Stimulated activated CD4-positive, alpha-beta T cell treated with anti-CD3 and anti-CD28 coated beads, Interleukin-1b, Interleukin-23, amount 100 ng/mL, for 48 hours (primary cell): ENCODE measurements at places on chromosomes 5 and 9.

- peak; percentile 27 for DNase-seq
Observed at GRCh38 chr5:174532455-174533453, 191.6 kb upstream of the MSX2 start.

GRCh38 chr5:149015561-149015960, 47.3 kb downstream of the SH3TC2 start:
- no peak for DNase-seq

GRCh38 chr5:66963559-66963971, 233.0 kb downstream of the CD180 start:
- DNase-seq, result no peak

DNA sequence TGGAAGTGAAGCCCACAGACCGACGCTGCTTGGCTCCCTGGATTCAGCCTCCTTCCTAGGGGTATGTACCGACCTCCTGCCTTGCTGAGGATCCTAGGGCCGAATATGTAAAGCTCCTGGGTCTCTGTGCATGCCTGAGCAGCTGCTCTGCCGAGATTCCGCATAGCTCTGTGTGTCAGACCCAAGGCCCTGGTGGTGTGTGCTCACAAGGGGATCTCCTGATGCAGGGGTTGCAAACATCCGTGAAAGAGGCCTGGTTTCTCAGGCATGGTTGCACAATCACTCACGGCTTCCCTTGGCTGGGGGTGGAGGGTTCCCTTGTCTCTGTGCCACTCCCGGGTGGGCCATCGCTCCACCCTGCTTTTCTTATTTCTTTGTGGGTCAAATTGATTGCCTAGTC, 19.9 kb upstream of the SVEP1 start:
- no peak for DNase-seq

DNA sequence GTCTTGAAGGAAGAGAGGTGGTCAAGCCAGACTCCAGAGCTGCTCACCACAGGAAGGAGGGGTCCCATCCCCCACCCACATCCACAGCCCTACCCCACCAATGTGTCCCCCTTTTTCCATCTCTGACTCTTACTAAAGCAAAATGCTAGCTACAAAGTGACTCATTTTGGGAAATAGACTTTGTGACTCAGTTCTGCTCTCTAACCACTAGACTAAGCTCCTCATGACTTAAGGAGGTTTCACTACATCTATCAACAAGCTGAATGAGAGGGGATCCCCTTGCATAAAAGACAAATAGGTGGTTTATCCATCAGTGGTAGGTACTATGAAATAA, 35.1 kb upstream of the ADRB2 start:
- peak; percentile 42 for DNase-seq

DNA sequence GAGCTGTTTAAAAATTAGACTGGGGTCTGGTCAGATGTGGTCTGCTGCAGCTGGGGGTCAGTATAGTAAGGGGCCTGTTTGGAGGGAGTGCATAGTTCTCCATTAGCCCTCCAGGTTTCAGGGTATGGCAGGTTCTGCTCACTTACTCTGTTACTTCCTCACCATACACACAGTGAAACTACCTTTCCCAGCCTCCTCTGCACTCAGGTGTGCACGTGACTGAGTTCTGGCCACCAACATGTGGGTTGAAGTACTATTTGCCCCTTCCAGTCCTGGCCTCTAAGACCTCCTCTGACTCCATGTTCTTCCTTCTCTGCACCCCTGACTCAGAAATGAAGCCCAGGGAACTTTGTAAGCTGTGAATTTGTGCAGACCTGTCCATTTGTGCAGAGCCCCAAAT, 190.5 kb upstream of the CLINT1 start:
- no peak for DNase-seq

DNA sequence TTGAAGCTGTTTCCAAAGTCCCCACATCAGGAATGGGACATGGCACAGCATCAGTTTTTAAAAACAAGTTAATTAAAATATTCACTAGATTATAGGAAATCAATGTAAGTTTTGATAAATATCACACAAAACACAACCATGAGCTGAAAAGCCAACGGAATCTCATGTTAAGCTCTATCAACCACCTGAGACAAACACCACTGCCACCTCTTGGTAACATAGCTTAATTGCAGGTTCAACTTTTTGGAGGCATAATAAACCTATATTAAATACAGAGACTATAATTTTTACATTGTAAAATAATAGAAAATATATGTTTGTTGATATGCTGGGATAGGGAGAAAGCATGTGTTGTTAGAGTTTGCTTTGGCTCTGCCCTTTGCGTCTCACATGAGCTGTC, 126.1 kb downstream of the SV2C start:
- DNase-seq, result no peak

- no peak for DNase-seq
Observed at GRCh38 chr9:129938291-129938979, 103.2 kb downstream of the USP20 start.

GRCh38 chr9:104319685-104320084, 184.4 kb upstream of the OR13F1 start:
- no peak for DNase-seq

DNA sequence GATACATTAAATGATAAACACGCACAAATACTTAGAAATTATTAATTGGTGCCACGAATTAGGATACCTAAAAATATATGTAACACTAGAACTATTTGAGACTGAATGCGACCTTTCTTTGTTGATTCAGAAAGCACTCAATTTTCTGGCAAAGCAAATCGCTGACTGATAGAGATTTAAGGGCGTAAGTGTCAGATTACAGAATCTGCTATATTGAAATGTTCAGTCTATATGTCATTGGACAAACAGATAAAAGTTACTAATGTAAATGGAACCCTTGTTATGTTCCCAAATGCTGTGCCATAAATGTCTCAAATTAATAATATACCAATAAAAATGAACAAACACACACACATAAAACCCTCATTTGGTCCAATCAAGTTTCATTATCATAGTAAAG, 137.9 kb downstream of the MPDZ start:
- DNase-seq, result no peak

GRCh38 chr5:943201-943917, 50.7 kb downstream of the TRIP13 start:
- no peak for DNase-seq

- no peak for DNase-seq
Observed at GRCh38 chr5:2014058-2014610, 131.4 kb upstream of the IRX4 start.

- DNase-seq, result no peak
Observed at GRCh38 chr5:171365351-171365750, 22.3 kb upstream of the NPM1 start.

- DNase-seq, result no peak
Observed at GRCh38 chr5:1546556-1546955, 22.8 kb upstream of the LPCAT1 start.

GRCh38 chr5:158780656-158781237, 319.0 kb downstream of the EBF1 start:
- DNase-seq, result no peak

GRCh38 chr5:74594137-74595040, 46.1 kb downstream of the ENC1 start:
- DNase-seq, result no peak

DNA sequence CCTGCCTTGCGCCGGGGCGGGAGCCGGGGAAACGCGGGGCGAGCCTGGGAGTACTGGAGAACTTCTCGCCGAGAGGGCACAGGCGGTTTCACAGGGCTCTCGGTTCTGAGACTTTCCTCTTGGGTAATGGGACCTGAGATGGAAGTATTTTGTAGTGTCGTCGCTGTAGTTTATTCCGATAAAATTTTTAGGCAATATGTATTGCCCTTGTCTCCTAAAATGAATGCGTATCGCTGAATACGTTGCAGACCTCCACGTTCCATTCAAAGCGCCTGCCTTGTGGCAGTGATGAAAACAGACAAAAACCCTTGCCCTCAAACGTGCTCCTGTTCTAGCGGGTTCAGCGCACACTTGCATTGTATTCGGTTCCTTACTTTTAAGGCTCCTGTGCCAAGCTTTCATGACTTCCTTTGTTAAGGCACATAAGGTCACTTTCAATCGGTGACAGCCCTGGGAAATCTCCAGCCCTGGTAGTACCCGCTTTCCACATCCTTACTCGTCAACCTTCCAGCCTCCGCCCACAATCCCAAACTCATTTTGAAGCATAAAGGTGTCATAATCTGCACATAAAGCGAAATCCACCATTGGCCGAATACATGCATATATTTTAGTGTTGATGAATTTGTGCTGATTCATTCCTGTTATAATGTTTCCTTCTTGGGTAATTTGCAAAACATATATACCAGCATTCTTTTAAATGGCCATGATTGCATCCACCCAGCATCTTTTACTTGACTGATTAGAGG, 694 bp downstream of the RMI1 start:
- peak; percentile 39 for DNase-seq

DNA sequence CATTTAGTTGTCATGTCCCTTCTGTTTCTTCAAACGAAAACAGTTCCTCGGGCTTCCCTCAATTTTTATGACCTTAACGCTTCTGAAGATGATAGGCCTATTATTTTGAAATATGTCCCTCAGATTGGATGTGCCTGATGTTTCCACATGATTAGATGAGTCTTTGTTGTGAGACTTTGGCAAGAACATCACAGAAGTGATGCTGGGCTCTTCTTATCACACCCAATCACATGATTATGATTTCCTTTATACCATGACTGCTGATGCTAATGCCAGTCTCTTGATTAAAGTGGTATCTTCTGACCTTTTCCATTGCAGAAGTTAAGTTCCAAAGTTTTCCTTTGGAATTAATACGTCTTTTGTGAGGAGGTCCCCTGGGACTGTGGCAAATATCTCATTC, 175.7 kb downstream of the SAXO1 start:
- DNase-seq, result no peak
